ENCODE measurements at places on chromosomes 12 and 14. TPM values are rescaled to one million over a fixed set of nuclear protein-coding genes. Genes with fewer than 3 reads are reported as not detected.
A peak's percentile ranks its signal among the peaks of the same experiment; 100 is the strongest.

DNA sequence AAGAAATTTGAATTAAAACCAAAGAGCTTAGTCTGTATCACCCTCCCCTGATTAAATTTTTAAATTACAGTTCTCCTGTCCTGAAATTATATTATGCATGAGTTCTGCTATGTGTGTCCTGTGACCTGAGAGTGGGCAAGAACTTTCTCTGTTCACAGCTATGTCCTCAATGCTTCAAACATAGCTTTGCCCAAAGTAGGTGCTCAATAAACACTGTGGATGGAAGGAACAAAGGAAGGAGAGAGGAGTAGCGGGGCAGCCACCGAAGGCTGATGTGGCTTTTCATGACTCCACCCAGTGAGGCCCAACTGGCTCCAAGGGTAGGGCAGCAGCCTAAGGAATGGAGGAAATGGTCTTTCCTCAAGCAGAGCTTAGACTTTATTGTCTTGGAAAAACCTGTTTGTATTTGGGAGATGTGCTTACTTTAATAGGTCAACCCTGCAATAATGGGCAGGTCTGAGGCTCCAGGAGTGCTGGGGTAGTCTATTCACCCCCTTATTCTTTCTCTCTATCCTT lies 7.6 kb upstream of the MARK3 start:
- no peak for DNase-seq

DNA sequence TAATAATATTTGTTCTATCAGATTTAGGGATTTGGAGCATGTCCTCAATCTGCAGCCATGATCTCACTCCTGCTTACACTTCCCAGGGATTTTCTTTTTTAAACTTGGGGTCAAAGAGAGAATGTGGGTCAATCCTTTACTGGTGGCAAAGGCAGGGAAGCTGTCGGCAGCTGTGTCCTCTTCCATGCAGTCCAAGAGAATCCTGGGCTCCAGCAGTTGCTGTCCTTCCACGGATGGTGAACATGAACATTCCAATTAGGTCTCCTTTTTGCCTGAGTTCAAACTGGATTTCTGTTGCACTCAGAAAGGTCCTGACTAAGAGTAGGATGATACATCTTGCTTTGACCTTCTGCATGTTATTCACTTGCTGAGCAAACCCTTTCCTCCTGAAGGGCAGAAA lies 73.9 kb downstream of the ARL6IP4 start:
- DNase-seq = no peak

- DNase-seq = no peak
These were observed 63.9 kb downstream of the DENND5B start for GRCh38 chr12:31527083-31527482.

GRCh38 chr12:124296295-124296915 lies 1.5 kb downstream of the RFLNA start:
- no peak for DNase-seq

- no peak for DNase-seq
These were observed 24.3 kb downstream of the VTI1B start for GRCh38 chr14:67650151-67650550.

DNA sequence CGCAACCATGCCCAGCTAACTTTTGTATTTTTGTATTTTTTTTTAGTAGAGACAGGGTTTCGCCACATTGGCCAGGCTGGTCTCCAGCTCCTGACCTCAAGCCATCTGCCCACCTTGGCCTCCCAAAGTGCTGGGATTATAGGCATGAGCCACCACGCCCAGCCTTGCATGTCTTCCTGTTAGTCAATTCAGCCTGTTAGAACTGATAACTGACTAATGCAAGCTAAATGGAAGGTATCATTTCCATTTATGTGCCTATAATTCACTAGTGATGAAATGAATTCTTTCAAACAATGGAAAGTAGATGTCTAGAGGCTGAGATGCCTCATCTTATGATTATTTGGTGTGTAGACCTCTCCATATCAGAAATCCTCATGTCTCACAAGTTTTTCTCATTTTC lies 37.3 kb upstream of the DIP2B start:
- DNase-seq = no peak

DNA sequence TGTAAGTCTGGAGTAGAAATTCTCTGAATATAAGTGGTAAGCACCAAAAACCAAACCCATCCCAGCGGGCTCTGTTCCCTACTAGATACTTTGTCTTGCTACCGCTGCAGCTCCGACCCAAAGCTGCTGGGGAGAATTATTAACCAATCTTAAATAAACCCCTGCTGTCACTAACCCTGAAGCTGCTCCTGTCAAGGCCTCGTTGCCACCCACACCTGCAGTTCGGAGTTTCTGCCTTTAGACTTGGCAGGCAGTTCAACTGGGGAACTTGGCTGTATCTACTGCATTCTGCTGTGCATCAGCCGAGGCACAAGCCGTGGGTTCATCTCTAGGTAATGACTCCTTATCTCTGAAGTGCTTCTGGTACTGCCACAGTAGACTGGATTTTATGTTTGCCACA lies 55.5 kb downstream of the PPM1A start:
- no peak for DNase-seq

DNA sequence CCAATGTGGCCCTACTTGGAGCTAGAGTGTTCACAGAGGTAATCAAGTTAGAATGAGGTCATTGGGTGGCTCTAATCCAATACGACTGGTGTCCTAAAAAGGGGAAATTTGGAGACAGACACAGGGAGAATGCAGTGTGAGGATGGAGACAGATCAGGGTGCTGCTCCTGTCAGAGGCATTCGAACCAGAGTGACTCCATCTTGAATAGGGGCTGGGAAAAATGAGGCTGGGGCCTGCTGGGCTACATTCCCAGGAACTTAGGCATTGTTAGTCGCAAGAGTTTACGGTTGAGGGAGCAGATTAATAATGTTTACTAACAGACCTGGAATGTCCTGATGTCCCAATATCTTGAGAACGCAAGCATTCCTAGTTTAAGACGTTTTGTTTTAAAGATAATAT lies 20.2 kb downstream of the TNFAIP2 start:
- no peak for DNase-seq

DNA sequence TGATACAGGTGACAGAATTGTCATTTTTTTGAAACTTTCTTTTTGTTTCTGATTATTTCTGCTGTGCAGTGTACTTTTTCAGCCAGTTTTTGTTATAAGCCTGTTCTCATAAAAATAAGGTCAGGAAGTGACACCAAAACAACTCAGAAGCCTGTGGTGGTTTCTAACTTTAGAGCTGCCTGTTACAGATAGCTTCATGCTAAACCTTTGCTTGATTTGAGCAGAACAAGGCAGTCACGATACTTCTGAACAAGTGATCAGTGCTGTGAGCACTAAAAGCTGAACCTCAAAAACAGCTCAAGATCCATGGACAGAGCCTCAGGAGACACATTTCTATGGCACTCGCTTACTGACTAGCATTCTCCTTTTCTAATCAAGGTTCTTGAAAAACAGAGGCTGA lies 82.0 kb downstream of the PRKCH start:
- no peak for DNase-seq

GRCh38 chr14:35829449-35829848 lies 3.3 kb downstream of the BRMS1L start:
- DNase-seq = no peak

DNA sequence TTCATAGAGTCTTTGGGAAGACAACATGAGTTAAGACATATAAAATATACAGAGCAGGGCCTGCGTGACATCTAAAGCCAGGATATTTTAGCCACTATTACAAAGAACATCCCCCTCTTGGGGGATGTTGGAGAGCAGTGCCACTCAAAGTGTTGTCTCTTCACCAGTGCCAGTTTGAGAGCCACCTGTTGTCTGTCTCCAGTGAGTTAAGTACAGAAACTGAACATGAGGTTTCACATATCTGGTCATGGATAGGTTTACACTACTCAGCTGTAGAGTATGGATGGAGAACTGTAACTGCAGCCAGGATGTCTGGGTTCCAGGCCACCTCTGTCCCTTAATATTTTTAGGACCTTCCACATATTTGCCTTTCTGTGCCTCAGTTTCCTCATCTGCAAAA lies 39.1 kb downstream of the RNFT2 start:
- no peak for DNase-seq

DNA sequence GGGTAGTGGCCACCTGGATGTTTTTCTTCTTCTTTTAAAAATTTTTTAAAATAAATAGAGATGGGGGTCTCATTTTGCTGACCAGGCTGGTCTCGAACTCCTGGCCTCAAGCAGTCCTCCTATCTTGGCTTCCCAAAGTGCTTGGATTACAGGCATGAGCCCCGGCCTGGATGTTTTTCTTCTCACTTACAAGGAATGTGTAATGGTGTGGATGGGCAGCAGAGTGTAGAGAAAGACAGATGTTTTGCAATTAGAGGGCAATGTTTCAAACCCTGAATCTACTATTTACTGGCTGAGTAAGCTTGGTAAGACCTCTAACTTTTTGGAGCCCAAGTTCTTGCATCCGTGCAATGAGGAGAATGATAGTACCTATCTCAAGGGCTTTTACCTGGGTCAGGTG lies 48.1 kb downstream of the ADCK1 start:
- no peak for DNase-seq

DNA sequence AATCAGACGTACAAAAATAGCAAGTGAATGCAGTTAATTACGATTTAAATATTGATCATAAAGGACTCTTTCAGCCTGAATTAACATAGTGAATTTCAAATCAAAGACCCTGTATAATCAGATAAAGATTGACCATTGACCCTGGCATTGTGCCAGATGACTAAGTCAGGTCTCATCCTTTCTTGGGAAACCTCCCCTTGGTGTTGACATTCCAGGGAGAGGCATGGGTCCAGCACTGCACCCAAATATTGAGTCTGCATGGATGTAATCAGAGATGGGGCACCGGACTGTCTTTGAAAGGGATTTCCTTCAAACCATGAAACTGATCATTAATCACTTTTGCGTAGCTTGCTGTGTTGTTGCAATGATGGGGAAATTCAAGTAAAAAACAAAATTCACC lies 1138.2 kb downstream of the BCL11B start:
- DNase-seq = peak; percentile 31

GRCh38 chr12:51721282-51721940 lies 127.1 kb downstream of the FIGNL2 start:
- no peak for DNase-seq

- DNase-seq = no peak
These were observed 232.4 kb downstream of the AKAP6 start for GRCh38 chr14:32561520-32561919.

DNA sequence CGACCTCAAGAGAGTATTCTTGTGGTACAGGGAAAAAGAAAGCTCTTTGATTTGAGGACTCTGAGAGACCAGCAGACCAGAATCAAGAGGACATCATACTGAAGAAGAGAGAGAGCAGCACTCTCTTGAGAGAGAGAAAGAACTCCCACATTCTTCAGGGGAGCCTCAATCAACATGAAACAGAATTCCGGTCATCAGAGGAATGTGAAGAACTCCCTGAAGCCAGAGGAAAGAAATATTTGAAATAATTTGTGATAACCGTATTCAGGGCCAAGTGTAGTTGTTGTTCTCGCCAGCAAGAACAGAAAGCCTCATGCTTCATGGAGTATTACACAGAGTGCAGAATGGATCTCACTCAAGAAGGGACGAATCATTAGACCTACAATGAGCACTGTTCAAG lies 363.8 kb upstream of the TMEM132C start:
- no peak for DNase-seq

DNA sequence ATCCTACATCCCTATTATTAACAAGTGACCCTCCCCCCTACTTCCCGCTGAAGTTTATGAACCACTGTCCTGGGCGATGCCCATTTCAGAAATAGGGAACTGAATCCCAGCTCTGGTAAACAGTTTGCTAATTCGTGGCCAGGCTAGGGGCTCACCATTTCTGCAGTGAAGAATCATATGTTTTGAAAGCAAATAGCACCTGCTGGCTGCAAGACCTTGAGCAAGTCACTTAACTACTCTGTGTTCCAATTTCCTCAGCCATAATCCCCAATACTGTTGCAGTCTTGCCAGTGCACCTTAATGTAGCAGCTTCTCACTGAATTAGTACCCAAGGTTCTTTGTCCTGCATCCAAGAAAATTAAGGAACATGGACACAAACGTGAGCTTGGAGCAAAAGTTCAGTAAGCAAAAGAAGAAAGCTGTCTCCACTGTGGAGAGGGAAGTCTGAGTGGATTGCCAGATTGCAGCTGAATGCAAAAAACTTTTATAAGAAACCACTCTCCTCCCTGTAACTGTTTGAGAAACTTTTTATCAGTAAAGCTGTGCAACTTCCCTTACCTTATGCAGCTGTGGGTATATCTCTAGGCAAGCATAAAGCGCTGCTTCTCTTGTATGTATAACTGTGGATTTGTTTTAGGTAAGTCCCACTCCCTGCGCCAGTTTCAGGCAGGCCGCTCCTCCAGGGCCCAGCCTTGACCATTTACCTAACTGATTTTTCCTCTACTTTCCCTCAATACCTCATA lies 824 bp downstream of the OAS1 start:
- no peak for DNase-seq

DNA sequence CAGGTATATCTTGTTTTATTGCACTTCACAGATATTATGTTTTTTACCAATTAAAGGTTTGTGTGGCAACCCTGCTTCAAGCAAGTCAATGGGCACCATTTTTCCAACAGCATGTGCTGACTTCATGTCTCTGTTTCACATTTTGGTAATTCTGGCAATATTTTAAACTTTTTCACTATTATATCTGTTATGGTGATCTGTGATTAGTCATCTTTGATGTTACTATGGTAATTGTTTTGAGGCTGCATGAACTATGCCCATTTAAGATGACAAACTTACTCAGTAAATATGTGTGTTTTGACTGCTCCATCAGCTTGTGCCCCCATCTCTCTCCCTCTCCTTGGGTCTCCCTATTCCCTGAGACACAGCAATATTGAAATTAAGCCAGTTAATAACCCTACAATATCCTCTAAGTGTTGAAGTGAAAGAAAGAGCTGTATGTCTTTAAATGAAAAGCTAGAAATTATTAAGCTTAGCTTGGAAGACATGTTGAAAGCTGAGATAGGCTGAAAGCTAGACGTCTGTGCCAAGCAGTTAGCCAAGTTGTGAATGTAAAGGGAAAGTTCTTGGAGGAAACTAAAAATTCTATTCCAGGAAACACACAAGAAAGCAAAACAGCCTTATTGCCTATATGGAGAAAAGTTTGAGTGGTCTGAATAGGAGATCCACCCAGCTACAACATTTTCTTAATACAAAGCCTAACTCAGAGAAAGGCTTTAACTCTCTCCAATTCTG lies 365.1 kb downstream of the ATP23 start:
- no peak for DNase-seq

DNA sequence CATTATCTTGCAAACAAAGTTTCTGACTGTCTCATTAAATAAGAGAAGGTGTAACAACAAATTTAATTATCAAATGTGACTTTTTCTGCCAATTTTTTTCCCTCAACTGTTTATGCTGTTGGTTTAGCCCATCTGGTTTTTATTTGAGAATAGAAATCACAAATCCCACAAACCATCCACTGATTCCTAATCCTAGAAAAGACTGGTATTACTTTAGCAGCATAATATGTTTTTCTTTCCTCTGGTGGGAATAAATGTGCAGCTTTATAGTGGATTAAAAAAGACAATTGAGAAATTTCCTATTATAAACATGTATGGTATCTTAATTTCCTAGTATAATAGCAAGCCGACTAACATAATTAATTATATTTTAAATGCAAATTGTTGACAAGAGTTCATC lies 257.9 kb upstream of the FOXN3 start:
- DNase-seq = no peak

The EGLN3 gene
- total RNA-seq = 24.0 TPM

The PPP1R36 gene
- not detected for total RNA-seq

The ZDHHC22 gene
- total RNA-seq = not detected

The SLC25A47 gene
- total RNA-seq = not detected

All from esophagus muscularis mucosa (tissue), 4 donors.